ENCODE measurements at places on chromosomes 3 and 15.

- H3K27me3 ChIP-seq: no peaks in the 10 kb centered on the region
- no peak overlapping the region for H3K4me3 ChIP-seq
- peaks cover 18% of the 10 kb centered on the region for H3K4me1 ChIP-seq
- DNase-seq: no peak
- H3K27ac ChIP-seq: no peak overlapping the region
These were observed 26.3 kb downstream of the FEM1B start for GRCh38 chr15:68303560-68304436.

GRCh38 chr3:128470134-128470899, 3.6 kb upstream of the DNAJB8 start:
- H3K4me3 ChIP-seq: no peak overlapping the region
- peaks cover 5% of the 10 kb centered on the region for H3K4me1 ChIP-seq
- H3K36me3 ChIP-seq: no peaks in the 10 kb centered on the region
- H3K27ac ChIP-seq: no peak overlapping the region

- H3K27ac ChIP-seq: no peak overlapping the region
- no peaks in the 10 kb centered on the region for H3K27me3 ChIP-seq
These were observed 561.2 kb upstream of the ALCAM start for GRCh38 chr3:104805508-104805907.

- no peaks in the 10 kb centered on the region for H3K36me3 ChIP-seq
- H3K27ac ChIP-seq: no peak overlapping the region
- H3K4me3 ChIP-seq: no peak overlapping the region
- H3K4me1 ChIP-seq: no peaks in the 10 kb centered on the region
- no peaks in the 10 kb centered on the region for H3K27me3 ChIP-seq
- no peak for DNase-seq
These were observed 34.9 kb upstream of the LIMD1 start for GRCh38 chr3:45559560-45560118.

DNA sequence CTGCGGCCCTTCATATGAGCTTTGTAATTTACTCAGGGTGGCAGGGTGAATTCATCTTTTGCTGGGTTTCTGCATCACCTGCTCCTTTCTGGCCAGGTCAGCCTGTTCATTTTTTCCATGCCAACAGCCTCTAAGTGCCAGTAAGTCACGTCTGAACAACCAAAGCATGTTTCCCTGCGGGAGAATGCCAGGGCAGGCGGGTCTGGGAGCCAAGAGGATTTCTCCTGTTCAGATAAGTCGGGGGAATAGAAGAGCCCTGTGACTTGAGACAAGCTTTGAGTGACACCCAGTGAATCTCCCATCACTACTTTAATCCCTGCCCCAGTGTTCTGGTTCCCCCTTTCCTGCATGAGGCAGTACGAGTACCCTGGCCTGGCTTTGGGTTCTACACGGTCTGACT, 153.1 kb downstream of the PGPEP1L start:
- no peaks in the 10 kb centered on the region for H3K36me3 ChIP-seq
- H3K4me1 ChIP-seq: peaks cover 54% of the 10 kb centered on the region
- H3K27ac ChIP-seq: no peak overlapping the region

- no peaks in the 10 kb centered on the region for H3K27me3 ChIP-seq
- no peak for DNase-seq
- H3K36me3 ChIP-seq: no peaks in the 10 kb centered on the region
- H3K4me3 ChIP-seq: no peak overlapping the region
- peaks cover 8% of the 10 kb centered on the region for H3K4me1 ChIP-seq
- H3K27ac ChIP-seq: no peak overlapping the region
These were observed 65.2 kb downstream of the CERS3 start for GRCh38 chr15:100463515-100463914.

- peaks cover 8% of the 10 kb centered on the region for H3K27me3 ChIP-seq
- no peak overlapping the region for H3K27ac ChIP-seq
- no peaks in the 10 kb centered on the region for H3K36me3 ChIP-seq
- H3K4me3 ChIP-seq: no peak overlapping the region
- DNase-seq: peak; percentile 81
These were observed 6.3 kb downstream of the RPP25 start for GRCh38 chr15:74950078-74950908.

GRCh38 chr3:12343047-12343501, 54.2 kb downstream of the PPARG start:
- no peak overlapping the region for H3K4me3 ChIP-seq
- H3K27me3 ChIP-seq: no peaks in the 10 kb centered on the region
- no peaks in the 10 kb centered on the region for H3K36me3 ChIP-seq
- no peak overlapping the region for H3K27ac ChIP-seq

GRCh38 chr3:18382760-18383369, 42.3 kb downstream of the SATB1 start:
- no peak for DNase-seq
- H3K27me3 ChIP-seq: no peaks in the 10 kb centered on the region
- no peak overlapping the region for H3K27ac ChIP-seq
- no peak overlapping the region for H3K4me3 ChIP-seq
- no peaks in the 10 kb centered on the region for H3K36me3 ChIP-seq

GRCh38 chr15:36954486-36954885, 145.9 kb downstream of the MEIS2 start:
- no peak overlapping the region for H3K27ac ChIP-seq
- no peaks in the 10 kb centered on the region for H3K36me3 ChIP-seq

GRCh38 chr3:169138849-169139420, 524.6 kb downstream of the MECOM start:
- H3K27ac ChIP-seq: no peak overlapping the region
- no peak for DNase-seq
- H3K36me3 ChIP-seq: no peaks in the 10 kb centered on the region

- peaks cover 5% of the 10 kb centered on the region for H3K27me3 ChIP-seq
- peak; percentile 99 for DNase-seq
- no peaks in the 10 kb centered on the region for H3K36me3 ChIP-seq
- no peak within 1 kb of the TSS for H3K27ac ChIP-seq
- peaks cover 28% of the 10 kb centered on the region for H3K4me1 ChIP-seq
These were observed at the start of gene MYLK for GRCh38 chr3:123884203-123884831. MYLK (minus strand) TSS chr3:123884332; CDS start chr3:123793841, 90,491 bp downstream.

GRCh38 chr15:91589360-91589759, 264.1 kb upstream of the SLCO3A1 start:
- no peak for DNase-seq
- no peaks in the 10 kb centered on the region for H3K4me1 ChIP-seq
- no peak overlapping the region for H3K4me3 ChIP-seq

GRCh38 chr15:70955151-70955550, 62.5 kb downstream of the LRRC49 start:
- no peak overlapping the region for H3K27ac ChIP-seq
- no peaks in the 10 kb centered on the region for H3K36me3 ChIP-seq
- no peak overlapping the region for H3K4me3 ChIP-seq
- DNase-seq: no peak
- no peaks in the 10 kb centered on the region for H3K4me1 ChIP-seq
- no peaks in the 10 kb centered on the region for H3K27me3 ChIP-seq

DNA sequence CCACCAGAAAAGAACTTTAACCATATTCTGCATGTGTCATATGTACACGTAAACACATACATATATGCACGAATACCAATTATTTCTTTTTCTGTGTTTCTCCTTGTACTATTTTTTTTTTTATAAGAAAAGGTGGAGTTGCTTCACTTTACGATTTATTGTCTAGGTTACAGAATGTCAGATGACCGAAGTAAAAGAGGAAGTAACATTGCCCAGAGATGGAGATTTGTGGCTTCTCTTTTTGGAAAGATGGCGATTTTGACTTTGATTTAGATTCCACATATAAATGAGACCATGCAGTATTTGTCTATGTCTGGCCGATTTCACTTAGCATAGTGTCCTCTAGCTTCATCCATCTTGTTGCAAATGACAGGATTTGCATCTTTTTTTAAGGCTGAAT, 293.1 kb downstream of the SV2B start:
- no peak overlapping the region for H3K4me3 ChIP-seq
- H3K27ac ChIP-seq: no peak overlapping the region
- DNase-seq: no peak
- no peaks in the 10 kb centered on the region for H3K4me1 ChIP-seq
- no peaks in the 10 kb centered on the region for H3K27me3 ChIP-seq
- no peaks in the 10 kb centered on the region for H3K36me3 ChIP-seq

GRCh38 chr3:139987908-139988307, 52.9 kb downstream of the CLSTN2 start:
- no peak overlapping the region for H3K4me3 ChIP-seq
- H3K4me1 ChIP-seq: no peaks in the 10 kb centered on the region
- no peaks in the 10 kb centered on the region for H3K36me3 ChIP-seq
- no peak overlapping the region for H3K27ac ChIP-seq
- DNase-seq: no peak
